Stimulated activated memory B cell treated with anti-CD40 and anti-IgM and Interleukin-4, amounts not matched to agents 10 μg/mL and 1 μg/mL and 100 μg/mL, for 72 hours (primary cell): ENCODE measurements at places on chromosomes 2 and 18.

GRCh38 chr18:51290860-51291259, 93.4 kb upstream of the MEX3C start:
- no peak for ATAC-seq

- ATAC-seq = peak; percentile 63
Measured at GRCh38 chr2:241803387-241804325, 5.3 kb upstream of the NEU4 start.

DNA sequence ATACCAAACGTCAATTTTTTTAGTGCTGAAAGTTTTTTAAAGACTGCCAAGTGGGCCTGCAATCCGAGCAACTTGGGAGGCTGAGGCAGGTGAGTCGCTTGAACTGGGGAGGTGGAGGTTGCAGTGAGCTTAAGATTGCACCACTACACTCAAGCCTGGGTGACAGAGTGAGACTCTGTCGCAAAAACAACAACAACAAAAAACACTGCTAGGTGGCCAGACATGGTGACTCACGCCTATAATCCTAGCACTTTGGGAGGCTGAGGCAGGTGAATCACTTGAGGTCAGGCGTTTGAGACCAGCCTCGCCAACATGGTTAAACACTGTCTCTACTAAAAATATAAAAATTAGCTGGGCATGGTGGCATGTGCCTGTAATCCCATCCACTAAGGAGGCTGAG, 202.8 kb upstream of the COPS8 start:
- no peak for ATAC-seq

DNA sequence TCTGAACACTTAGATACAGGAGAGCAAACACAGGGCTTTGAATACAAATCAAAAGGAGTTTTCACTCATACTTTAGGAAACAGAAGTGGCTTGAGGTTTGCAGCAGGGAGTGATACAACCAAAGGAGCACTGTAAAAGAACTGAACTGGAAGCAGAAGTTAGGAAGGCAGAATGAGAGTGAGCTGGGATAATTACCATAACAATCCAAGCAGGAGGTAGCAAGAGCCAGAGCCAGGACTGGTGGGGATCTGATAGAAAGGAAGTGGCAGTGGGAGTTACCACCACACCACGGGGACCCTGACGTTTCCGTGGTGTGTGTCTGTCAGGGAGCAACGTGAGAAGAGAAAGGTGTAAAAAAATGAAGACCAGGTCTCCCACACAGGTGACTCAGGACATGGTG, 81.3 kb upstream of the EPB41L3 start:
- ATAC-seq = no peak

DNA sequence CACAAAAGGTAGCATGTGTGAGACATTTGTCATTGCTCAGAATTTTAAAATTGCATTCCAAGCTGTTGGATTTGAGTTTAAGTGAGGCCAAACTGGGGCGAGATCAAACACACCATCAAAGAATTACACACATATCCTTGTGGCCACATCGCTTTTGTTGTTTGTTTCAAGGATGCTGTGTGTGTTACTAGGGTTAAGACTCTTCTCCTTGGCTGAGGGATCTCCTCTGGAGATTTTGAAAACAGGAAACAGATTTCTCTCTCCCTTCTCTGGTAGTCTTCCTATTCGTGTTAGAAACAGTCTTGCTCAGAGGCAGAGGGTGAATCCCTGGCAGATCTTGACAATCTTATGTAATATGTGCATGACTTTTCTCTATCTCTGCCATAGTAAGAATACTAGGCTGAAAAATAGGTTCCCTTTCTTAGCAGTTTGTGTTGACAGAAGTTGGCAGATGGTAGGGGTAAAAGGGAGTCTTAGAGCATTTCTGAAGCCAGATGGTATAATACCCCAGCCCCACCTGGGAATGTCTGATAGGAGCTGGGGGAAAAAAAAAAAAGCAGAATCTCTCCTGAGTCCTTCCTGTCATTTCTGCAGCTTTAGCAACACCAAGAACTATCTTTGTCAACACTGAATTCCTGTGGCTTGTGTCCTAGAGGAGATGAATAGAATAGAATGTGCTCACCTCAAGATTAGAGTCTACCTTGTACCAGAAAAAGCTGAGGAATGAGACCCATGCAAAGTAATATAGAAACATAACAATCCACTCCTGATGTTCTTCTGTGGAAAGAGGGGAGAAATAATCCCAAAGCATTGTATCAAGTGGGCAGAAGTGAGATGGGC, 101.8 kb downstream of the XRCC5 start:
- ATAC-seq = no peak

DNA sequence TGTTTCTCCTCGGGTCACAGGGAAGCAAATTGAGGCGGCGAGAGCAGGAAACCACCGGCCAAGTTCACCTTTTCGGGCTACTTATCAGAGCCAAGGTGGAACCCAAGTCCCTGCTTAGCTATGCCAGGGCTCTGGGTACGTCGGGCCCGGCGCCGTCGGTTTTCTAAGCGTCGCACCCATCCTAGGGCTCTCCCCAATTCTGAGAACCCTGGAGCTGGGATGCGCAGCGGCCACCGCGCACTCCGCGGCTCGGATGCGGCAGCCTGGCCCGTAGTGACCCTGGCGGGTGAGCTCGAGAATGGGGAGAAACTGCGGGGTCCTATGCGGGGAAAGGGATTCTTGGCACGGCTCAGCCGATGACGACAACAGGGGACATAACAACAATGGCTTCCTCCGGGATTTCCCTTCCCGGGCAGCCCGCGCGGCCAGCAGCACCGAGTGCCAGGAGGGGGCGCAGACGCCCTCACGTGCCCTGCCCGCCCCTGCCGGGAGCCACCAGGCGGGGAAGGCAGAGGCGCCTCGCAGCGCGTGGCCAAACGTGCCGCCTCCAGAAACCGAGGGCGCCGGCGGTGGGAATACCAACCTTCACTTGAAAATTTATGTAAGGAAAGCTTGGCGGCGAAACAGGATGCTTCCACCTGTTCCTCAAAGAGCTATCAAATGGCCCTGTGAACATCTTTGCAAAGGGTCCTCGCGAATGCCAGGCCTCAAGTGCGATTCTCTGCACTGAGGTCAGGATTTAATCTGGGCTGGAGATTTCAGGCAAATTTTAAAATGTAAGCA, 2.1 kb upstream of the SLC30A3 start:
- ATAC-seq = peak; percentile 69
